ENCODE measurements at places on chromosomes 2 and 18. TPM values are rescaled to one million over a fixed set of nuclear protein-coding genes. Genes with fewer than 3 reads are reported as not detected.

DNA sequence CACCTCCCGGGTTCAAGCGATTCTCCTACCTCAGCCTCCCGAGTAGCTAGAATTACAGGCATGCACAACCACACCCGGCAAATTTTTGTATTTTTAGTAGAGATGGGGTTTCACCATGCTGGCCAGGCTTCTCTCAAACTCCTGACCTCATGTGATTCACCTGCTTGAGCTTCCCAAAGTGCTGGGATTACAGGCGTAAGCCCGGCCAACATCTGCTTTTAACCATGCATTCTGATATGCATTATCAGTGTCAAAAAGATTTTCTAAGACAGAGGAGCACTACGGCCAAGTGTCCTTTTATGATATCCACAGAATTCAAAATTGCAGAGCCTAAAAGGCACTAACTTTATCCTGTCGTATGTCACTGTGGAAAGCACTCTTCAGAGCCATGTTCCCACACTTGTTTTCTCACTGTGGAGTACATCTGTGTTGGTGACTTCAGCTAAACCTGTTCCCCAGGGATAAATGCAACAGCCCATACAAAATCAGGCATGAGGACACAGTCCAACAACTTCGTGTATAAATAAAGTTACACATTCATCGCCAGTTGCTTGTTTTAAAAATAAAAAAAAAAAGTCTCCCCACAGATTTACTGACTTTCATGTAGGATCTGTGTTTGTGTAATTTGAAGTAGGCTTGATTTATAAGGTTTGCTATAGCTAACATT is 56.4 kb downstream of the STK25 start:
- DNase-seq: no peak

DNA sequence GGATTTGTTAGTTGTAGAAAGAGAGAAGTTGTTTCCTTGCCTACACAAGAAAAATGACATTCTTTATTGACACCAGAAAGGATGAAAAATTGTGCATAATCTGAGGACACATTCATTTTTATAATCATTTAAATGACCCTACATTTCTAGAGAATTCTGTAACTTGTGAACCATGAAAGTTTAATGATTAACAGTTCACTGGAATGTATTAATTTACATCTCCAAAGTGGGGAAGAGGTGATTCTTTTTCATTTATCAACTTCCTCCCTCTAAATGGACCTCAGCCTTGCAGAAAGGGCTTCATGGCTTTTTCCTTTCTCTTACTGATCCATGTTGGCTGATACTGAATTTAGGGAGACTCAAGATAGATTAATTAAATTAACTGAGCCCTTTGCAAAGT is 565.2 kb upstream of the LINC00305 start:
- DNase-seq: no peak

DNA sequence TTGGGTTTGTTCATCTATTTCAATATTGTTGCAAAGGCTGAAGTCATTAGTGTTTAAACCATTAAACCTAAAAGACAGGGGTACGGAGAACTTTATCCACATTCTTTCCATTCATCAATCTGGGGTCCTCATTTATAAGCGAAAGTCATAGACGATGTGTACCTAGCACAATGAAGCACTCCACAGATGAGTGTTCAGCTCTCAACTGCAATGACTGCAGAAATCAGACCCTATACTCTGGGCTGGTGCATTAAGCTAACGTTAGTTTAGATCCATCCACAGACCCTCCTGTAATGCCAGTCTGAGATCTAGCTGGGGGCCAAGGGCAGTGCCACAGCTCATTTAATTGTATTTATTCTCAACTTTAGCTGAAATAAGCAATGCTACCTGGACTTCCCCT is 155.2 kb downstream of the AFF3 start:
- DNase-seq: no peak

DNA sequence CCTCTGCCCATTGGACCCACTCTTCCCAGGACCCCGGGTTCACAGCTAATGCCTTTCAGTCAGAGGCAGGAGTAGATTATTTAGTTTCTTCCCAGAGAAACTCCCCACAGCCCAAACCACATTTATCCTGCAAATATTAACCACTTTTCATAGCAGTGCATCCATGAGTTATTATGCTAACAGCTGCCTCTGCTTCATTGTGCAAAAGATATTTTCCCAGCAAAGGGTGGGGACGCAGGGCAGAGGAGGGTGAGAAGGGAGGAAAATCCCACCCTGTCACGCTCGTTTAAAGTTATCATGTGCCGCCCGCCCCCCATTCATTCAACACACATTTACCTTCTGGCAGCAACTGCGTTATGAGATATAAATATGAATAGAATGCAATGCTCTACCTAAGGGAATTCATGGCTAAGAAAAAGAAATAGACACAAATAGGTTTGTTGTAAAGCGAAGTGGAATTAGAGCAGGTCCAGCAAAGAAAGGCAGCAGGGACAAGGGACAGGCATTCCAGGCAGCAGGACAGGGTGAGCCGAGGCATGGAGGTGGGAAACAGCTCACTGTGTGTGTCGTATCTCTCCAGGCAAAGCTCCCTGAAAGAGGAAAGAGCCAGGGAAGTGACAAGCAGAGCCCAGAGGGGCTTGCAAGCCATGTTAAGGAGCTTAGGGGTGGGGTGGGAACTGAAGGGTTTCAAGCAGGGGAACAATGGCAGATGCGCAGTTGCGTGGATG is 46.3 kb upstream of the LTBP1 start:
- no peak for DNase-seq

The GALNT14 gene
- 0.42 TPM for total RNA-seq

DNA sequence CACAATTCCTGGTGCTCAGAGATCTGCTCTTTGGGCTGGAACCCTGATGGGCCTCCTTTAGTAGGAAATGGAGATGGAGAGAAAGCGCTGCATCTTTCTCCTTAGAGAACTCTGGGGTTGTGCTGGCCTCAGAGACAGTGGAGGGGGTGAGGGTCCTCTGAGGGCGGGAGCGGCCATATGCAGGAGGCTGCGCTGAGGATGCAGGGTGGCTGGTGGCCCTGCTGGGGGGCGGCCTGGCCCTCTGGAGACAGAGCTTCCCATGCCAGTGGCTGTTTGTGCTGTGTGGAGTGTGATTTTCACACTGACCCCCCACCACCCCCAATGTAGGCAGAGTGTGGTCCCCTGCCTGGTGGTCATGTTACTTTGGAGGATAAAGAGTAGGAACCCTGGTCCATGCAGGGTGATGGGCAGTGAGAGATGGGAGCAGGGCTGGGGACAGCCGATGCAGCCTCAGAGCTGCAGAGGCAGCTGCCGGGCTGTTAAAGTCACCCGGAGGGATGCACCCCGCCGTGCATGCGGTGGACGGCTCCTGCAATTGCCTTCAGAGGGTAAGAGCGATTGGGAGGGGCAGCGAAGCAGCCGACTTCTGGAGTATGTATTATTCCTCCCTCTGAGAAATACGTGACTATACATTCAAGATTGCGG is 194.6 kb downstream of the FAM210A start:
- peak; percentile 22 for DNase-seq

The SPP2 gene
- not detected for total RNA-seq

DNA sequence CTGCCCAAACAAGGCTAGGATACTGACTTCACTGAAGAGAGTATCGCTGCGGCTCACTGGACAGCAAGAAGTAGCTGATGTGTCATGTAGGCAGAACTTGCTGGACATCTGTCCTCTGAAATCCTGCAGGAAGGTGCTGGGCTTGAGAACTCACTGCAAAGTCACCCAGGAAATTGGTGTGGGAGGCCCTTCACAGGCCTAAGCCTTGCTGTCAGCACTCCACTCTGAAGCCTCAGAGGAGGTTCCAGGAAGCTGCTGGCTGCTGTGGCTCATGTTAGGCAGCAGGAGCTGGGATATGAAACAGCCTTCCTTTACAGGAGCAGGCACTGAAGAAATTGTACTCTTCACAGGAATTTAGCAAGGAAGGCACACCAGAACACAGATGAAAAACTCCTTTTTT is 88.3 kb upstream of the CCDC68 start:
- DNase-seq: no peak

The SMYD5 gene
- total RNA-seq: 26.8 TPM

GRCh38 chr2:152042636-152043615 is 55.9 kb downstream of the CACNB4 start:
- no peak for DNase-seq

GRCh38 chr2:85737481-85737880 is 16.3 kb upstream of the ATOH8 start:
- DNase-seq: no peak

The FIGN gene
- not detected for total RNA-seq

DNA sequence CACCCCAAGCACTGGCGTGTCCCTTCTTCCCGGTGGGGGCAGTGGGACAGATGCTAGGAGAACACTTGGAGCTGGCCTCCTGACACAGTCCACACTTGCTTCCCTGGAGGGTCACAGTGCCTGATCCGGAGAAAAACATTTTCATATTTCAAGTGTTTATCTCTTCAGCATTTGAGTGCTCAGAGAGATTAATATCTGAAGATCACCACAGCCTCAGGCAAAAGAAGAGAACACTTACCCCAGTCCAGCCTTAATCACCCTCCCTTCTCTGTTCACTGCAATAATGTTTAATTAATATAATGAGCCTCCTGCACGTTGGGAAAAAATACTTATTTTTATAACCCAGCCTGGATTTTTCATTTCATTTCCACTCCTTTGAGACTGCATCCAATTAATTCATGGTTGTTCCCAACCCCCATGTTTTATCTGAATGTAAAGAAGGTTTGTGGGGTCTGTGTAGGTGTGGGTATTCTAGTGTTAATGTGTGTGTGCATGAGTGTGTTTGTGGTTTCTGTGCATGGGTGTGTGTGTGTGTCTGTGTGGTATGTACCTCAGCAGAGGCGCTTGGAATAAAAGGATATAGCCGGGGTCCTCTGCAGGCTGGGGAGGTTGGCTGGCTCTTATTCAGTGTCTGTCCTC is 72.1 kb downstream of the NRP2 start:
- DNase-seq: no peak

- DNase-seq: no peak
Observed at GRCh38 chr2:26347286-26347865, 787 bp upstream of the ADGRF3 start.

- no peak for DNase-seq
Observed at GRCh38 chr2:233244818-233245217, 6.7 kb upstream of the ATG16L1 start.

GRCh38 chr2:33786881-33787280 is 187.8 kb upstream of the FAM98A start:
- no peak for DNase-seq

DNA sequence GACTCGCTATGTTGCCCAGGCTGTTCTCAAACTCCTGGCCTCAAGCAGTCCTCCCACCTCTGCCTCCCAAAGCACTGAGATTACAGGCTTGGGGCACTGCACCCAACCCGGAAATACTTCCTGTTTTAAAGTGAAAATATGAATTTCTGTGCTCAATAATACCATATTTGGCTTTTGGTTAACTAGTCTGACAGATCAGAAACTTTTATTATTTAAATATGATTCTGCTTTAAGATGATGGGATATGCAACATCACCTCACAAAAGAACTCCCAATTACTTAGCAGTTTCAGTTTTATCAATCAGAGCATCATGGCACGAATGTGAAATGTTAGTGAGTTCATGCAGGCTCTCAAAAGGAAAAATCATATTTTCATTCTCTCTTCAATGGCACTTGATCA is 120.6 kb downstream of the PTRHD1 start:
- no peak for DNase-seq

The GCKR gene
- total RNA-seq: not detected

DNA sequence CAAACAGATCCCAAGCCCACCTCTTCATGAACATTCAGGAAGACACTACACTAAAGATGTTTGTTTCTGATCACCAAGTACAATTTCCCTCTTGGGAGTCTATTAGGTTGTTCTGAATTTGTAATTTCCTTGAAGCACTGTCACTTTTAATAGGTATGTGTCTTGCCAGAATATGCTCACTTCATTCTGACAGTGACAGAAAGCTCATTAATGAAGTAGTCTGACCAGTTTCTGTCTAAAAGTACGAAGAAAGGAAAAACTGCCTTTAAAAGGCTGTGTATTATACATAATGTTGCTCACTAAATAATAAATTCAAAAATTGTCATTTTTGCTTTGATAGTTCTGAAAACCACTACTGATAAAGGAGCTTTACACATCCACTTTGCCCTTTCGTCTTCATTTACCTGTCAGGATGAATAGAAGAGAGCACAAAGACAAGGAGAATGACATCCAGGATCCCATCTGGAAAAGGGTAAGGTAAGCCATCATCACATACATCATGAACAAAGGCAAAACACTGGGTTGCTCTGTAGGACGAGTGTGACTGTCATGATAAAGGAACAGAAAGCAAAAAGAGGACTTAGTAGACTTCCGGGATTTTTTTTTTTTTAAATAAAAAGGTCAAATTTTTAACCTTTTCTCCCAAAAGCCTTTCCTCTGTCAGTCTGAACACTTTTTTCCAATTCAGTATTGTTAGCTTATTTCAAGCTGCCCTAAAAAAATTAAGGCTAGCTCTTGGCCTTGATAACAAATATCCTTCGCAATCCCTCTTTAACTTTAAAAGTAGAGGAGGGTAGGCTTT is 103.4 kb downstream of the METTL8 start:
- no peak for DNase-seq

DNA sequence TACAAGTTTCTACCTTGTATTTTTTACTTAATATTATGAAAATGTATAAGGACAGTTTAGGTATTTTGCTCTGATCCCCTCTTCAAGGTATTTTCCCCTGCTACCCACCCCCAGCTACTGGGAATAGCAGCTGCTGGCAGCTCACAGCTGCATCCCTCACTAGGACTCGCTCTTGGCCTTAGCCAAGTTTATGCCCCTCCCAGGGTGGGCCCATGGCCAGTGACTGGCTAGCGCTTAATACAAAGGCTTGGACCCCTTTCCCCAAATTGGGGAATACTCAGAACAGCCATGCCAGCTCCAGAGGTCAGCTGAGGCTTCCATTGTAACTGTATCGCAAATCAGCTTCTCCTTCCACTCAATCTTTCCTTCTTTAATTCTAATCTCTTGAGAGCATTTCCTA is 131.3 kb downstream of the GFPT1 start:
- no peak for DNase-seq

GRCh38 chr18:21803495-21803894 is 62.9 kb downstream of the MIB1 start:
- no peak for DNase-seq

DNA sequence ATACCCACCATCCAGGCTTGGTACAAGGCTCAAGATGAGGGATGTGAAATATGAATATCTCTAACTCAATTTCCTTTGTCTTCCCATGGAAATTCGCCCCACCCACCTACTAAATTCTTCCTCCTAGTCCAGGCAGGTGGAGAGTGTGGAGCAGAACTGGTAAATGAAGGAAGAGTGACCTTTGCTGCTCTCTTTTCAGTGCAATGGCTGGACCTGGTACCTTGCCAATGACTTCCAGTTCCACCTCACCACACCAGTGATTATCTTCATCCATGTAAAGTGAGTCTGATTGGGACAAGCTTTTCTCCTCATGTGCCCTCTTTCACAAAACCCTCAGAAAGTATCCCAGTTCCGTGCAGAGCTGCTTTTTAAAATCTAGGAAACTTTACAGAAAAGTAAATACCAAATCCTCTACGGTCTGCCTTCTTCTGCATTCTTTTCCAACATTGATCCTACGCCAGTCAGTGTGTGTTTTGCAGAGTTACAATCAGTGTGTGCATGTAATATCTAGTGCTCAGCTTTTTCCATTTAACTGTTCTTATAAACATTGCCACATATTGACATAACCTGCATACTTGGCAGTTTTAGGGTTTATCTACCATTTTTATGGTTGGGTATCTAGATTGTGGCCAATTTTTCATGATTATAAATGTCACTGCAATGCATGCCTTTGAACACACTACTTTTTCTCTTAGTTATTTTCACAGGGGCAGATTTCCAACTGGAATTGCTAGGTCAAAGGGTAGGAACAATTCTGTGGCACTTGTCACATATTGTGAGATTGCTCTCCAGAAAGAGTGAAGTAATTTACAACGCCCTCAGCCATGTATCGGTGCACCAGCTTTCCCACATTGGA is 86.5 kb upstream of the SEC11C start:
- no peak for DNase-seq

- no peak for DNase-seq
Observed at GRCh38 chr18:27762054-27762453, 414.9 kb downstream of the CDH2 start.

All from activated CD8-positive, alpha-beta memory T cell treated with anti-CD3 and anti-CD28 coated beads, Interleukin-2, amount 10 ng/mL, durations not matched to agents 7 days and 5 days (primary cell).